Hypothalamus (tissue), 51 donors: ENCODE measurements at places on chromosomes 6 and 20.

GRCh38 chr6:158086504-158087223 is 81.4 kb downstream of the SERAC1 start:
- no peak for DNase-seq

- DNase-seq: peak; percentile 89
Observed at GRCh38 chr20:45934046-45934585, 367 bp upstream of the PCIF1 start.

DNA sequence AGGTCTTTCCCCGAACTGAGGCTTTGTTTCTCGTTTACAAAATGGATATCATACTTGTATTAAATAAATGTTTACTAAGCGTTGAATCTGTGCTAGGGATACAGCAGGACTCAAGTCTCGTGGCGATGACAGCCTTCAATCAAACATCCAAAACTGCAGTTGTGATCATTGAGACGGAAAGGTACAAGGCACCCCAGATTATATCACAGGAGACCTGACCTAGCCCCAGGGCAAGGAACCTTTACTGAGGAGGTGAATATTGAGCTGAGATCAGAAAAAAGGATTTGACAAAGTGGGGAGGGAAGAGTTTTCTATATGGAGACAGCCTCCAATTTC is 476 bp downstream of the AAR2 start:
- peak; percentile 54 for DNase-seq

- no peak for DNase-seq
Observed at GRCh38 chr6:150196942-150197745, 54.3 kb downstream of the PPP1R14C start.

GRCh38 chr20:37188787-37189186 is 9.4 kb upstream of the MROH8 start:
- DNase-seq: no peak

DNA sequence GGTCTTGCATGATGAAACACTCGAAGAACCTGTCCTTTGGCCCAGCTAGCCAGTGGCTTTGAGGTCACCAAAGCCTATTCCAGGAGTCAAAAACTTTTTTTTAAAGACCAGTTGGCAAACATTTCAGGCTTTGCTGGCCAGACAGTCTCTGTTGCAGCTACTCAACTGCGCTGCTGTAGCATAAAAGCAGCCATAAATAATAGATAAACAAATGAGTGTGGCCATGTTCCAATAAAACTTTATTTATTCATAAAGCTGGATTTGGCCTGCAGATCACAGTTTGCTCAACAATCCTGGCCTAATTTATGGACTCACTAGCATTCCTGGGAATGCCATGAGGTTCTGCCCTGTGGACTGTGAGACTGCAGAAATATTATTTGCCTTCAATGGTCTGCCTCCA is 68.8 kb upstream of the LTV1 start:
- no peak for DNase-seq

- DNase-seq: no peak
Observed at GRCh38 chr6:127475823-127476176, 16.6 kb upstream of the KIAA0408 start.

DNA sequence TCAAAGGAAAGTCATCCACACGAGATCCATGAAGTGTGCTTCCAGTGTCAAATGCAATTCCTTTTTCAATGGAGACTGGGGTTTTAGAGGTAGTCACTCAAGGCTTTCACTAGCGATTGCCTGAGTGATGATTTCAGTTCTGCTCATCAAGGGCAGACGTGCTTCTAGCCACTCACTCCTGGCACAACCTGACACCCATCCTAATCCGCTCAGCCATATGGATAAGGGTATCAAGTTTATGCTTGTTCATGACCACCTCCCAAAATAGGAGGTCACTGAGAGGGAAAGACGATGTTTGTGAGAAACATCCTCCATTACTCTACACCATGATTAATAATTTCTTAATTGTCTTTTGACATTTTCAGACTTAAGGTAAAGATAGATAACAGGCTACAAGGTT is 91.3 kb upstream of the HEY2 start:
- DNase-seq: no peak

GRCh38 chr20:63500151-63500901 is 1.4 kb upstream of the EEF1A2 start:
- DNase-seq: no peak

- peak; percentile 54 for DNase-seq
Observed at GRCh38 chr6:52286798-52287432, 2.4 kb upstream of the MCM3 start.

DNA sequence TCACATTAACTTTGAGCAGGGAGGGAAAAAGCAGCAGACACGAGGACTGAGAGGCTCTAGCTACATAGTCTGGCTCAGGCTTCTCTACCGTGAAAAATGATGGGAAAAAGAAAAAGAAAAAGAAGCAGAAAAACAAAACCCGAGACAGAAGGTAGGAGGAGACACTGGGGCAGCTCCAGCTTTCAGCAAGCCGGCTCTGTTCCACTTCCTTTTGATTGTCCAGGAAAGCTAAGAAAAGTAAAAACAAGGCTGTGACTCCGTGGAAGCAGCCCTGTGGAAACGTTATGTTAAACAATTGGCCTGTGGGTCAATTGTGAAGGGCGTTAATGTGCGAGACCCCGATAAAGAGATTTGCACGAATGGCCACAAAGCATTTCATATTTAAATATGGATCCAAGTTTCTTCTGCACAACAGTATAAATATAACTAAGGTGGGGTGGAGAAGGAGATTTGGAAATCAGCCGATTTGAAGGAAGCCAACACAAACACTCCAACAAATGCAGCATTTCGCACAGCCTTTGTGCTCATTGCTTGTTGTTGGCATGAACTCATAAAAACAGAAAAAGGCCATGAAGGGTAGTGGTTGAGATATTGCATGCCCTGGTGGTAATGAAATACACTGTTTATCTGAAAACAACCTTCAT is 236.9 kb upstream of the JAG1 start:
- no peak for DNase-seq

- DNase-seq: no peak
Observed at GRCh38 chr6:145012039-145012662, 723.2 kb downstream of the EPM2A start.

GRCh38 chr6:152897807-152898399 is 84.9 kb downstream of the FBXO5 start:
- peak; percentile 34 for DNase-seq

DNA sequence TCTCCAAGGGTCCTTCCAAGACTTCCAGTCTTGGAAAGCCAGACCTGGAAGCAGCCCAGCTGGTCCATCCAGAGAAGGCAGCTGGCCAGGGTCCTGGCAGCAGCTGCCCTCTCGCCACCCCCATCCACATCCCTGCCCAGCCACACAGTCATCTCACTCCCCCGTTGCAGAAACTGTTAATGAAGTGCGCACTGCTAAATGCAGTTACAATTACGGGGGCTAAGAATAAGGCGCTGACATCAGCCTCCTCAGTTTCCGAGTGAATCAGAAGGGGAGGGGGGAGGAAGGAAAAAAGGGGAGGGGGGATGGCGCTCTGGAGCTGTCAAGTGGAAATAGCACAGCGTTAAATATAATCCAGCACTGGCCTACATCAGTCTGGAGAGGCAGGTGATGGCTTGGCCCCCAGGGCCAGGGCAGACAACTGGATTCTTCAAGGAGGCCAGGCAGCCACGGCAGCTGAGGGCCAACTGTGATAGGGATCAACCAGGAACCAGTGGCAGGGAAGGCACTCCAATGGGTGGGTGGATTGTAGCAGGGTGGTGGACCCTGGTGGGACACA is 6.9 kb downstream of the RIMS4 start:
- no peak for DNase-seq

DNA sequence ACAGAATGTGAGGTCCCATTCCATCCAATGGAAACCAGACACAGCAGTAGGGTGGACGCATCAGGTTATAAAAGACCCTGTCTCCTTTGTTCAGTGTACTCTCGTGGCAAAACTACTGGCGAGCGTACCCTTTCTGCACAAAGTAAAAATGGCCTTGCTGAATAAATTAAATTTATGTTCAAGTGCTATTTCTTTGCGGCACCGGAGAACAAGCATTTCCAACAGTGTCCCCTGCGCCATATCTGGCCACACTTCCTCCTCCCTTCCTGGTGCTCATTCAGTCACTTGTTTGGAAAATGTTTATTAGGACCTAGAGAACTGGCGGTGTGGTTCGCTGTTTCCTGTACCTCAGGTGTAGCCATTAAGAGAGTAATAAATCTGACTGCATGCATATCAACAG is 46.9 kb upstream of the DACT2 start:
- no peak for DNase-seq

DNA sequence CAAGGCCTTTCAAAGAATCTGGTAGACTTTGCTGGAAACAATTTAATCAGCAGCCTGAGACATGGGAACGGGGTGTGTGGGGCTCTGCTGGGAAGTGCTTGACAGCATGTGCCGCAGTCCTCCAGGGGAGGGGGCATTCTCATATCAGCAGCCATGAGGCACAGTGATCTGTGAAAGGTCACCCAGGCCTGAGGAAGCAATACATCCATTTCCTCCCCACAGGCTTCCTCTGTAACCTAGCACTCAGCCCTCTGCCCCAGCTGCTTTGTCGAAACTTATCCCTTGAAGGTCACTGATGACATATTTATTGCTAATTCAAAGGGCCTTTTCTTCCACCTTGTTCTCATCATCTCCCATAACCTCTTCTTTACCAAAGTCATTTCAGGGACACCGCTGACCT is 103.3 kb downstream of the TNFAIP3 start:
- no peak for DNase-seq

DNA sequence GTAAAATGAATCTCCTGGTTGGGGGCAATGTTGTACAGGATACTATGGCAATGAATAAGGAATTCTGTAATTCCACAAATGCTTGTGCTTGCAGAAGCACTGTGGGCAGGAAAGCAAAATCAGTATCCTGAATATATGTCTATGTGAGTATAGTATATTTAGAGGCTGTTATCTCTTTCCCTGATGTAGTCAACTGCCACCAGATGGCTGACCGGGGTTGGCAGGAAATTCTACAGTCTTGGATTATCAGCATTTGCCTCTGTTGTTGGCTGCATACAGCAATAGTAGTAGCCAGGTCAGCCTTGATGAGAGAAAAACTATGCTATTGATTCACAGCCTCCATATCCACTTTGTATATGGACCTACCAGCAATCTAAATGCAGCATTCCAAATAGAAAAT is 425.1 kb upstream of the JAG1 start:
- no peak for DNase-seq

DNA sequence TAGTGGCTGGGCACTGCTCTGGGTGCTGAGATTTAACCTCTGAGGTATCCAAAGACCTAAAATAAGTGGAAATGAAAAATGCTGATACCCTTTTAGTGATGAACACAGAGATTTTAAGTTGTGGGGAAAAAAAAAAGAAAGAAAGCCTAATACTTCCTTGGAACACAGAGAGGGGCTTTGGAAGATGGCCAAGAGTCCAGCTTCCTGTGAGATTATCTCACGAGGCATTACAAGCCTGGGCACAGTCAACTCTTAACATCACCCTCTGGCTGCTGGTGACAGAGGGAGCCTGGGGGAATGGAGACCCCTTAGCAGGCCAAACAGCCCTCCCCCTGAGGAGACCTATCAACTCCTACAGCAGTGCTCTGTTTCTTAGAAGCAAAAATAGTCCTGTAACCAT is 19.7 kb downstream of the BTN2A1 start:
- no peak for DNase-seq

- DNase-seq: no peak
Observed at GRCh38 chr20:21315138-21315537, 12.0 kb downstream of the XRN2 start.

- DNase-seq: no peak
Observed at GRCh38 chr6:167472148-167472547, 147.3 kb downstream of the TTLL2 start.

DNA sequence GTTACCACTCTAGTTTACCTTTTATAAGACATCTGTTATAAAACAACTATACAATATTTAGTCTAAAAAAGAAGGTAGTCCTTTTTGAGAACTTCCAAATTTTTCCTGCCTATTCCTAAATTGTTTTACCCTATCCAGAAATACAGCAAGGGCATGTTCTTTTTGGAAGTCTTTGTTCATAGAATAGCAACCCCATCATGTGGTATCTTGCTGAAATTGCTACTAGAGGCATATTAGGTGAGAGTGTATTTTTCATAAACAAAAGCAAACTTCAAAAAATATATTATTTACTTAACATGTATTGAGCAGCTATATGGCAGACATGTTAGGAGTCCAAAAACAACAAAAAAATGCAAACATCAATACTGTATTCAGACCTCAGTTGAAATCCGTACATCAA is 371.8 kb upstream of the NRSN1 start:
- DNase-seq: no peak

- DNase-seq: no peak
Observed at GRCh38 chr6:21279619-21280018, 313.9 kb upstream of the SOX4 start.

DNA sequence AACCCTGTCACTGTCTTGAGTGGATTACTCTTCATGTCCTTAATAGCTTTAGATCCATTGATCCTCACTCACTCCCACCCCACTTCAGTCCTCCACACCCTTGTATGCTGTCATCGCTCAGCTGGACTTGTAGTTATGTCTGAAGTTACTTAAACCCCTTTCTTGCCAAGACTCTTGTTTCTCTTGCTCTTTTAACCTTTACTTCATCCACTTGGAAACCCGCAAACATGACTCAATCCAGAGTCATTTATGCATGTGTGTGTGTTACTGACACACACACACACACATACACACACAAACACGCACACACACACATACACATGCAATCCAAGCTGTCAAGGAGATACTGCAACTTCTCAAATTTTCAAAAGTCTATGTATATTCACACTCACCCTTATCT is 341.8 kb downstream of the SYNE1 start:
- DNase-seq: no peak

DNA sequence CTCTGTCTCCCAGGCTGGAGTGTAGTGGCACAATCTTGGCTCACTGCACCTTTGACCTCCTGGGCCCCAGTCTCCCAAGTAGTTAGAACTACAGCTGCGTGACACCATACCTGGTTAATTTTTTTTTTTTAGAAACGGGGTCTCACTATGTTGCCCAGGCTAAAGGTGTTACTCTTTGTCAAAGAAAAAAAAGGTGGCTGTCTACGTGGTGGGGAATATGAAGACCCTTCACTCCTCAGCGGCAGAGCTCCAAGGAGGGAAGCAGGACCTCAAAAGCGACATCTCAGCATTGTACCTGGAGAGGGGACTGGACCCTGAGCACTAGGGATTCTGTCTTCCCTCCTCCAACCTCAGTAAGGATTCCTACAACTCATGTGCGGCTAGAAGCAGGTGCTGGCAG is 16.4 kb upstream of the TBC1D22B start:
- no peak for DNase-seq

DNA sequence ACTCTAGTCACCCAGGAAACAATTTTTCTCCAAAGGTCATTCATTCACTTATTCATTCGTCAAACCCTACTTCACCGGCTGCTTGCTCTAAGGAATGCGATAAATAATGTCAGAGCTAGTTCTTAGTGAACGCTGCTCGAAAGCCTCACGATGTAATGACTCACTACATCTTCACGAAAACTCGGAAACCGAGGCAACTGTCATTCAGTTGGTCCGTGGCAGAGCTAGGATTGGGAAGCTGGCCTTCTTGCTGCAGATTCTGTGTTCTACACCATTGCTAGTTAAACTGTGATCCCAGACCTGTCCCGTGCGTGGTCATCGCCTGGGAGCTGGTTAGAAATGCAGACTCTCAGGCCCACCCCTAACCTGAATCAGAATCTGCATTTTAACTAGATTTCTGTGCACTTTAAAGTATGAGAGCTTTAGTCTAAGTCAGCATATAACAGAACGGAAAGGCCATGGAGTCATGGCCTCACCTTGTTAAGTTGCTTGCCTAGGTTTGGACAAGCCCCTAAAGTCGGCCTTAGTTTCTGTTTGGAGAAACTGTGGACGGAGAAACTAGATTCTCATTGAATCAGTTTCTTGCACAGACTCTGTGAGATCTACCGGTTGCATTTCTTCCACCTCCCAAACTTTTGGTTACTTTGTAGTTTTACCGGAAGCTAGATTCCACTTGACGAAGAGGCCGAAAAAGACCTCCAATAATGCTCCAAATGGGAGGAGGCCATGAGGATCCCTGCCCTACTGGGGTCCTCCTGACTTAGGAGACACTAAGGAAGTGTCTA is 651 bp upstream of the CCND3 start:
- no peak for DNase-seq
